ENCODE measurements at places on chromosomes 11 and 22. TPM values are rescaled to one million over a fixed set of nuclear protein-coding genes. Genes with fewer than 3 reads are reported as not detected.

The SCN4B gene
- total RNA-seq = 2.3 TPM

The DLG2 gene
- total RNA-seq = 0.18 TPM

The LRRN4CL gene
- 7.9 TPM for total RNA-seq

The PLAAT2 gene
- total RNA-seq = 144 TPM

The RELT gene
- 19.0 TPM for total RNA-seq

The C11orf91 gene
- not detected for total RNA-seq

DNA sequence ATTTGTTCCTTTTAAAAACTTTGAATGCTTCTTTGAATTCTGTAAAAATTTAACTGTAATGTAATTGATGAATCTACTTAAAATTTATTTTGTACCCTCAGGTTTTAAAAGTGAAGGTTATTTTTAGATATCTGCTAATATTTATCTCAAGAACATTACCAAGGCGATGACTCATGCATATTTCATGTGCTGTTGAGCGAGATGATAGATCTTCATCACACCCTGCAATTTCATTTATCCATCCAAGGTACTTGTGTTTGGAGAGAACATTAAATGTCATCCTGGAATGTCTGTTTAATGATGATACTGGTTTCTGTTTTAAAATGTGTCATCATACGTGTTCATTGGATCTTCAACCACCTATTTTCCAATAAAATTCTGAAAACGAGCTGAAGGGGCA, 6.7 kb upstream of the OOSP4A start:
- H3K4me1 ChIP-seq = no peaks in the 10 kb centered on the region
- H3K27me3 ChIP-seq = no peaks in the 10 kb centered on the region
- H3K36me3 ChIP-seq = no peaks in the 10 kb centered on the region
- no peak overlapping the region for H3K27ac ChIP-seq
- no peak for DNase-seq

DNA sequence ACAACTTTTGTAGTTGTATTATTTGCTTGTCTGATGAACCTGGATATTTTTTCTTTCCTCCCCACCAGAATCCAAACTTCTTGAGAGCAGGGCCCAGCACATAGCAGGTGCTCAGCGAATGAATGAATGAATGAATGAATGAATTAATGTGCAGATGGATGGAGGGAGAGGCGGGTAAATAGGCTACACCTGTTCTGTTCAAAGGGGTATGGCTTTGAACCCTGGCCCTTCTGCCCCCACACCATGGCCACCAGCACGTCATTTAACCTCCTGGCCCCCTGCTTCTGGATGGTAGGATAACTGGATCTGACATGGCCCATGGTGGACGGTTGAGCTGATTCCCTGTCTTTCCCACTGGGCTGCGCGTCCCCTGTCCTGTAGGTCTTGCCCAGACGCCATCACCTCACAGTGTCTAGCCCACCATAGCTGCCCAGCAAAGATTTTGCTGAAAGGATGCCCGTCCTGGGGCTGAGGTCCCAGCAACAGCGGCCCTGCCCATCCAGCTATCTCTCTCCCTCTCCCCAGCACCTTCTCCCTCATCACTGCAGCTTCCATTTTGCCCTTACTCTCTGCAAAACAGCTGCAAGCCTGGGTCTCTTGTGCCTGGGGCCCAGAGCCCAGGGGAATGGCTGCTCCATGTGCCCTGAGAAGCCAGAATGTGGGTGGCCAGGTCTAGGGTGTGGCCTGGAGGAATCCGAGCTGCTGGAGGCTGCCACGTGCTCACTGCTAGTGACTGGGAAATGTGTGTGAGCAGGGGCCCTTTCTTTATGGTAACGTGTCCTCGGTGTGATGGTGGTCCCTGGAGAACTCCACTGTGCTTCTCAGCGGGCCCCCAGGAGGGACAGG, 49.3 kb upstream of the LINC01488 start:
- no peak overlapping the region for H3K27ac ChIP-seq
- no peak for DNase-seq
- H3K4me1 ChIP-seq = no peaks in the 10 kb centered on the region
- H3K4me3 ChIP-seq = no peak overlapping the region
- no peaks in the 10 kb centered on the region for H3K27me3 ChIP-seq

DNA sequence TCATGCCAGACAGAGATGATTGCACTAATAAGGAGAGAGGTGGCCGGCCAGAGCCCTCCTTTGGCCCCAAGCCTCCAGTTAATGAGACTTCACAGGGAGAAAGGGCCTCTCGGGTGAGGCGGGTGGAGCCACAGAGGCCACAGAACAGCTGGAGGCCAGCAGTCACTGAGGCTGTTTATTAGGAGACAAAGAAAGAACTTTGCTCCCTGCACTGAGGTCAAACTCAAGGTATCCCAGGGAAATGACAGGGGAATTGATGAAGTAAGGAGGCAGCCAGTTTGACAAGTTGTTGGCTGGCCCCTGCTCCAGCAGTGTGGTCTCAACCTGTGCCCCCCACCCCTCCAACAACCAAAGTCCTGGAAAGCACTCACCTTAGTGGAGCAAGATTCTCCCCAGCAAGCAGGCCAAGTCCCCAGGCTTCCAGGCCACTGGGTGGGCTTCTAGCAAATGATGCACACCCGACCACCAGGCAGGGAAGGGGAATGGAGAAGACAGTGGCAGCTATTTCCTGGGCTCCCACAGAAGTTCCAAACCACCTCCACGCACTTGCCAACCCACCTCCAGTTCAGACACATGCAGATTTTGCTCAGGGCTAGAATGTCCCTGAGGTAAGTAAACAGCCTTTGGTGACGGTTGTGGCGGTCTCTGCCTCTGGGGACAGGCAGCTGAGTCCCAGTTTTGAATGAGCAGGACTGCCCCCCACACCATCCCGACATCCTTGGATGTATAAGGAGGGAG, 53.2 kb downstream of the RPUSD4 start:
- DNase-seq = peak; percentile 74
- no peaks in the 10 kb centered on the region for H3K36me3 ChIP-seq
- peaks cover 21% of the 10 kb centered on the region for H3K4me1 ChIP-seq
- H3K4me3 ChIP-seq = no peak overlapping the region
- peak overlapping the region; percentile 77 for H3K27ac ChIP-seq

DNA sequence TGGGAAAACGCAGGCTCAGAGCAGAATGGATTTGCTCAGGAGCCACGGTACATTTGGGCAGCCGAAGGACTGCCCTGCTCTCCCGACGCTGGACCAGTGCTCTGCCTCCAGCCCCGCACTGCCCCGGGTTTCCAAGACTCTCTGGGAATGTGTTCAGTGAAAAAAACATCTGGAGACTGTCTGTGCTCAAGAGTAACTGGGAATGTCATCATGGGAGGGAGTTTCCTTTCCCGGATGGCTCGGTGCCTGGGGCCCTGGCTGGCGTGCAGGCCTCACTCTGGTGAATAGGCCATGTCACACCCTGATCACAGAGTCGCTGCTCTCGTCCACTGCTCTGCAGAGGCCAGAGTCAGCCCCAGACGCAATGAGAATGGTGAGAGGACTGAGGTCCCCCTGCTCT, 9.8 kb upstream of the APOL6 start:
- H3K36me3 ChIP-seq = no peaks in the 10 kb centered on the region
- H3K4me1 ChIP-seq = no peaks in the 10 kb centered on the region
- DNase-seq = peak; percentile 75

DNA sequence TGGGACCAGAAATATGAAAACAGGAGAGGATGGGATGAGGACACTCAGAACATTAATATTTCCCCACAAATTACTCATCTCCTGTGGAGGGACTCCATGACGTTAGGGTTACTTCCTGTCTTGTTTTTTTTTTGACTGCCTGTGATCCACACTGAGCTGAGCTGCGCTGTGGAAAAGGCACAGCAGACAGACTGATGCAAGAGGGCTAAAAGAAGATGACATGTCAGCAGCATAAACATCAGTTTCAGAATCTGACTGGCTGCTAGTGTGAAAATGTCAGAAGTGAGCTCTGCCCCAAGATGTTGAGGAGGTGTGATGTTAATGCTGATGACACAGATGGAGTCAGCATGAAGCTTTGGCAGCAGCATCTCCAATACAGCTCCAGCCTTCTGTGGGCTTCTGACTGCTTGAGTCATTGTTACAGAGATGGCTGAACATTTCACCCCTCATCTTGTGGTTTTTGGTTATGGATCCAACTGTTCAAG, 286.8 kb downstream of the BLID start:
- no peak overlapping the region for H3K27ac ChIP-seq
- no peak overlapping the region for H3K4me3 ChIP-seq
- H3K27me3 ChIP-seq = no peaks in the 10 kb centered on the region
- no peak for DNase-seq

DNA sequence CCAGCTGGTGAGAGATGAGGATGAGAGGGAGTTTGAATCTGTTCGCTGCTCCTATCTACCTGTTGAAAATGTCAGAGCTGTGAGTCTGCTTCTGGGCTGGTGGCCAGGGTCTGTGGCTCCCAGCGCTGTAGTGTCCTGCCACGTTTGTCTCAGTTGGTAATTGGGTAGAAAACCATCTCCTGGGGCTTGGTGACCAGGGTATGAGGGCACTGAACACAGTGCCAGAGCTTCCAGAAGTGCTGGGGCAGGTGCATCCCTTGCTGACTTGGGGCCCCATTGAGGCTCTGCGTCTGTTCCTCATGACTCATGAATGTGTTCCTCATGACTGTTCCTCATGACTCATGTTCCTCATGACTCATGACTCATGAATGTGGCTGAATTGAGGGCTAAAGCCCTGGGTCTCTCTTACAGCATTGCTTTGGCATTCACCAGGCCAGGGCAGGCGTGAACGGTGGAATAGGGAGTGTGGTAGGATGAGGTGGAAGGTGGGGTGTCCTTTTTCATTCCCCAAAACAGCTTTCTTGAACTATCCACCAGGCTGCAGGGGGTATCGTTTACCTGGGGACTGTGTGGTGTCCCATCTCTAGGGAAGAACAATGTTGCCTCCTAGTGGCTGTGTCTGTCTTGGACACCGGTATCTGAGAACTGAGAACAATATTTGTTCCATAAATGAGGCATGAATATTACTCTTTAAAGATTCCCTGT, 139.5 kb downstream of the COMMD9 start:
- no peak overlapping the region for H3K4me3 ChIP-seq
- no peak overlapping the region for H3K27ac ChIP-seq
- DNase-seq = no peak
- no peaks in the 10 kb centered on the region for H3K4me1 ChIP-seq

DNA sequence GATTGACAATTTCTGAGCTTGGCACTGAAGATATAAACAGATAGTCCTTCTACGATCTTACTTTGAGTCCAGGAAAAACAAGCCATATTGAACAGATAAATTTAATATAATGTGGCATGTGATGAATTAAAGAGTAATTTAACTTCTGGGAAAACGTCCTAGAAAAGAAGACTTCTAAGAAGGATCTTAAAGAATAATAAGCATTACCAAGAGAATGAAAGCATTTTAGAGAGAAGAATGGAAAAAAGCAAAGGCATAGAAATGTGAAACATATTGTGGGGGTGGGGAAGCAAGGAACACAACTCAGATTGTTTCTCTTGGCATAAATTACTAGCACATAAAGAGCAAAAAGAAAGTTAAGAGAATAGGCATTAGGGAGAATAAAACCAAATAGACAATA, 5.4 kb downstream of the DDIAS start:
- no peaks in the 10 kb centered on the region for H3K36me3 ChIP-seq
- DNase-seq = no peak
- H3K4me1 ChIP-seq = no peaks in the 10 kb centered on the region
- no peaks in the 10 kb centered on the region for H3K27me3 ChIP-seq
- H3K4me3 ChIP-seq = no peak overlapping the region

GRCh38 chr22:30246814-30247376, 336 bp upstream of the LIF start:
- H3K4me3 ChIP-seq = peak overlapping the region; percentile 62
- H3K27ac ChIP-seq = peak overlapping the region; percentile 75
- no peaks in the 10 kb centered on the region for H3K36me3 ChIP-seq
- H3K4me1 ChIP-seq = peaks cover 2% of the 10 kb centered on the region
- DNase-seq = peak; percentile 83

DNA sequence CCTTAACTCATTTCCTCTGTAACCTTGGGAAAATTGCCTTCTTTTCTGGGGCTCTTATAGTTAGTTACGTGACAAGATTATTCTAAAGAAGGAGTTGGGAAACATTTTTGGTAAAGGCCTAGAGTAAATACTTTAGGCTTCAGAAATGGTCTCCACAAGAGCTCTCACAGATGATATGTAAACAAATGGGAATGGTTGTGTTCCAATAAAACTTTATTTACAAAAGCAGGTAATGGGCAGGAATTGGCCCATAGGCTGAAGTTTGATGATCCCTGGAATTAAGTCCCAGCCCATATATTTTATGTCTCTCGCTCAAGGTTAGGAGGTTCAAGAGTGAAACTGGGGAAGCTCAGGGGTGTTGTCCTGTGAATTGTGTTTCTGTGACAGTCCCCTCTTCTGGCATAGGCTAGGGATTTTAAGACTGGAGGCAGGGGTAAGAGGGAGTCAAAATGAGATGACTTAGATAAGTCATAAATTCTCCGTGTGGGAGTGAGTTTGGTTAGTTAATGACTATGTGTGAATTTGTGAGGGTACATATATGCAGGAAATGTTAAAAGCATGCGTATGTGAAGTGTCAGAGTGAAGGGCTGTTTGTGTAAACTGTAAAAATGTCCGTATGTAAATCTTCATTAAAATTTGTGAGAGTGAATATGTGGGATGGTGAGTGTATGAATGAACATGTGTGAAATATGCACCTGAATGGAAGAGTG, 7.4 kb upstream of the OR52B4 start:
- no peak overlapping the region for H3K27ac ChIP-seq
- H3K4me3 ChIP-seq = no peak overlapping the region
- no peaks in the 10 kb centered on the region for H3K36me3 ChIP-seq
- no peaks in the 10 kb centered on the region for H3K4me1 ChIP-seq
- DNase-seq = no peak
- no peaks in the 10 kb centered on the region for H3K27me3 ChIP-seq

DNA sequence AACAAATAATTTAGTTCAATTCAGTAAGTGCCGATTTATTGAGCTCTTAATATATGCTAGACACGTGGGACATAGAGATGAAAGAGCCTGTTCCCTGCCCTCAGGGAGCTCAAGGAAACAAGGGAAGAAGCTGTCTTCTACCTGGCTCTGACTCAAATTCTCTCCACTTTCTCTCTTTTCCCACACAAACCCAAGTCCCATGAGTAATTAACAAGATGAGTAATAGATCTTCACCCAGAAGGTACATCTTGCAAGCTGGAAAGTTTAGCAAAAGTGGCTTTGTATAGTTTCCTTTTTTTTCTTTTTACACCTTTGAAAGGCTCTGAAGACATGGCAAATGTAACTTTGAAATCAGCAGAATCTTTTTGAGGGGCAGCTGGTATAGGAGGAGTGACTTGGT, 48.2 kb upstream of the CHST1 start:
- H3K36me3 ChIP-seq = no peaks in the 10 kb centered on the region
- no peaks in the 10 kb centered on the region for H3K4me1 ChIP-seq
- H3K27me3 ChIP-seq = no peaks in the 10 kb centered on the region

Data from Peyer's patch (tissue), 4 donors.